ELR (cell line): ENCODE measurements at places on chromosomes 16 and 17.

- peak; percentile 54 for DNase-seq
These were observed 7.2 kb downstream of the CTF1 start for GRCh38 chr16:30903596-30903995.

GRCh38 chr17:34126965-34127364 is 128.1 kb upstream of the CCL2 start:
- DNase-seq, result no peak

GRCh38 chr16:79848719-79849118 is 248.2 kb upstream of the MAF start:
- no peak for DNase-seq

DNA sequence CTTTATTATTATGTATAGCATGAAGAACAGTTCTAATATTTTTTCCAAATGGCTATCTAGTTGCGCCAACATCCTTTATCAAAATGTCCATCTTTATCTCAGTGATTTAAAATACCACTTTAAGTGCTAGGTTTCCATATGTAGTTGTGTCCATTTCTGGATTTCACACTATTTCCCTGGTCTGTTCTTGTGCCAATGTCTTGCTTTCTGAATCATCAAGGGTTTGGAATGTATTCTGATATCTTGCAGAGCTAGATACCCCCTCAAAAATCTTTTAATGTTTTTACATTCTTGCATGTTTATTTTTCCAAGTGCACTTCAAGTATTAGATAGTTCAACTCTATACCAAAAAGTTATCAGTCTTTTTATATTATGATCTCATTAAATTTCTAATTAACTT is 14.3 kb downstream of the MBTD1 start:
- DNase-seq, result no peak

GRCh38 chr17:69625474-69625873 is 211.0 kb downstream of the MAP2K6 start:
- no peak for DNase-seq

DNA sequence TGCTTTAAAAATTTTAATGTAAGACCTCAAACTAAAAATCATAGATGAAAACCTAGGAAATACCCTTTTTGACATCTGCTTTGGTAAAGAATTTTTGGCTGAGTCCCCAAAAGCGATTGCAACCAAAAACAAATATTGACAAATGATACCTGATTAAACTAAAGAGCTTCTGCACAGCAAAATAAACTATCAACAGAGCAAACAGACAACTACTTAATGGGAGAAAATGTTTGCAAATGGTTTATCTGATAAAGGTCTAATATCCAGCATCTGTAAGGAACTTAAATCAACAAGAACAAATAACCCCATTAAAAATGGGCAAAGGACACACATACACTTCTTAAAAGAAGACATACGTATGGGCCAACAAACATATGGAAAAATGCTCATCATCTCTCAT is 242.5 kb downstream of the BCAS3 start:
- no peak for DNase-seq

DNA sequence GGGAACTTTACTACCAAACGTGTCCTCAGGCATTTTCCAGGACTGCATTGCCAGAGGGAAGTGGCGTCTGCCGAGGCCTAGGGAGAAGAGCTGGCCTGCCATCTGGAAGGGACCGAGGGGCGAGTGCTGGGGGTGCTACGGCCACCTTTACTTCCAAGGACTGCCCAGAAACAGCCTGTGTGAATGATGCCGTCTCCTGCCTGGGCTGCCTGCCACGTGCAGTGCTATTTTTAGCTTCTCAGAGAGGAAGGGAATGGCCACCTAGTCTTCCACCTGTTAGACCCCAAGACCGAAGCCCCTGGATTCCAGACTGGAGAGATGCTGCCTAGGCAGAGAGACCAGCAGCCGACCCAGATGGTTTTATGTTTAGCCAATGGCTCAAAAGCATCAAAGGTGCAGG is 57.2 kb downstream of the VAC14 start:
- no peak for DNase-seq
